HFFc6 (cell line): ENCODE measurements at places on chromosomes 6 and 20. TPM values are rescaled to one million over a fixed set of nuclear protein-coding genes. Genes with fewer than 3 reads are reported as not detected.

DNA sequence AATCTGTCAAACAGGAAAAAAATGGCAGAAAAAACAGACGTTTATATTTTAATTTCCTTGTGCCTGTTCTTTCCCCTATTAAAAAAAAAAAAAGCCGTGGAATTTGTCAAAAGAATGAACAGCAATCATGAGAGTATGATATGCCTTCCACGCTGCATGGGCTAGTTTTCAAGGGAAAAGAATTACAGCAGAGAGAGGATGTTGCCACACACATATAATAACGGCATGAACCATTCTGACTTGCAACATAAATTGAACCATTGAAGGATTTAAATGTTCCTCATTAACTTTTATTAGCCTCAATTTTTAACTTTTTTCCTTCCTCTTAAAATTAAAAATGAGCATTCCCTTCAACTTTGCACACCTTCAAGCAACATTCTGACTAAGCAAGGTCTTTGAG is 301.8 kb downstream of the FOXC1 start:
- H3K4me3 ChIP-seq: no peak overlapping the region
- no peaks in the 10 kb centered on the region for H3K27me3 ChIP-seq

The EDN1 gene
- 3.5 to 7.6 TPM (median 5.9 TPM) in 3 replicates for total RNA-seq

DNA sequence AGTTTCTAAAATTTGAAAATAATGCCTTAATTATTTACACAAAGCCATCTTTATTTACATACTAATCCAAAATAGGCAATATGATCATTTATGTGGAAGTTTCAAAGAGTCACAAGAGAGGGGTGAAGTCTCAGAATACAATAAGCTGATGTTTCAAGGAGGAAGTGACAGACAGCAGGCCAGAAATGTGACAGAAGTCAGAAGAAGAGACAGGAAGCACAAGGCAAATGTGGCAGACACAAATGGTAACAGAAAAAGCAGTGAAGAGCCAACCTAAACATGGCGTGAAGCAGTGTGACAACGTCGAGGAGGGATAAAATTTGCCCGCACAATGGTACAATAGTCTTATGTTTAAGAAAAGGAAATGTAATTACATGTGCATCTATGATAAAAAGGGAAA is 59.8 kb downstream of the SHPRH start:
- no peak overlapping the region for H3K4me3 ChIP-seq

GRCh38 chr6:103326760-103327757 is 1532.7 kb downstream of the HACE1 start:
- H3K27ac ChIP-seq: no peak overlapping the region
- no peaks in the 10 kb centered on the region for H3K27me3 ChIP-seq
- H3K4me1 ChIP-seq: no peaks in the 10 kb centered on the region
- DNase-seq: no peak

The GATA5 gene
- total RNA-seq: not detected in 3 replicates

The SFTA2 gene
- total RNA-seq: not detected in 3 replicates

DNA sequence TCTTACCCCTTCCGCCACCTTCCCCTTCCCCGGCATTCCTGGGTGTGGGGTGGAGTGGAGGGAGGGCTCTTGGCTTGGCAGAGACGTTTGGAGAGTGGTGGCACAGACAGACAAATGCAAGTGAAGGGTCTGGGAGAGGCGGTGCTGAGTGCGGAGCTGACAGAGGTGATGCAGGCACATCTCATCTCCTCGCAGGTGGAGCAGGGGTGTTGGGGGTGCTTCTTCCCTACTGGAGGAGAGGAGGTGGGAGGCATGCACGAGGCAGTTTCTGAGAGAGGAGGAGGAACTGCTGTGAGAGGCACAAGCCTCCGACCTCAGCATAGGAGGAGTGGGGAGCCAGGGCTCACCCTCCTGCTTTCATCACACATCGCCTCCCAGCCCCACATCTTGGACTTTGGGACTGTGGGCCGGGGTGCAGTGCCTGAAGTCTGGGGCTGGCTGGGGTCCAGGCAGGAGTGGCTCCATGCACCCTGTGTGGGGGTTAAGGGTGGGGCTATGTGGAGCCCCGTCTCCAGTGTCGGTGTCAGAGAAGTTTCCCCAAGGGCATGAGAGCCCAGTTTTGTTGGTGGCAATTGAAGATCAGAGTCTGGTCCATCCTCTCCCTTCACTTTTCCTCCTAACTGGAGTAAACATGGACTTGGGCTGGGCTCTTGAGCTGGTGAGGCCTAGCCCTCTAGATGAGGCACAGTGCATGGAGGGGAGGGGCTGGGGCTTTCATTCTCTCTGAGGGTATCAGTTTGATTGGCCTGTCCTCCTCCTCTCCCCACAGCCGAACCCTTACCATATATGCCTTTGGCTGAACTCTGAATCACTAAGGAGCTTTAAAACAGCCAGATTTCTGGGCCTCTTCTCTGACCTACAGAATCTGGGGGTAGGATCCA is 20.2 kb upstream of the SLC22A7 start:
- no peak overlapping the region for H3K4me3 ChIP-seq
- peak; percentile 2 for DNase-seq
- peaks cover 25% of the 10 kb centered on the region for H3K4me1 ChIP-seq
- peak overlapping the region; percentile 84 for H3K27ac ChIP-seq
- H3K36me3 ChIP-seq: no peaks in the 10 kb centered on the region
- H3K27me3 ChIP-seq: peaks cover 22% of the 10 kb centered on the region

GRCh38 chr20:17014756-17015366 is 212.0 kb upstream of the PCSK2 start:
- H3K4me1 ChIP-seq: no peaks in the 10 kb centered on the region
- no peak for DNase-seq
- no peak overlapping the region for H3K27ac ChIP-seq
- H3K4me3 ChIP-seq: no peak overlapping the region
- H3K36me3 ChIP-seq: no peaks in the 10 kb centered on the region
